ENCODE measurements at places on chromosomes 12 and 14. TPM values are rescaled to one million over a fixed set of nuclear protein-coding genes. Genes with fewer than 3 reads are reported as not detected.

Gene ARID2
- total RNA-seq, result 19.3 TPM

Gene VPS29
- 41.3 TPM for total RNA-seq

Gene INSM2
- total RNA-seq, result not detected

Gene SLCO1B1
- not detected for total RNA-seq

Data from epithelial cell of alveolus of lung (primary cell).